ENCODE measurements at places on chromosomes 2 and 18.

DNA sequence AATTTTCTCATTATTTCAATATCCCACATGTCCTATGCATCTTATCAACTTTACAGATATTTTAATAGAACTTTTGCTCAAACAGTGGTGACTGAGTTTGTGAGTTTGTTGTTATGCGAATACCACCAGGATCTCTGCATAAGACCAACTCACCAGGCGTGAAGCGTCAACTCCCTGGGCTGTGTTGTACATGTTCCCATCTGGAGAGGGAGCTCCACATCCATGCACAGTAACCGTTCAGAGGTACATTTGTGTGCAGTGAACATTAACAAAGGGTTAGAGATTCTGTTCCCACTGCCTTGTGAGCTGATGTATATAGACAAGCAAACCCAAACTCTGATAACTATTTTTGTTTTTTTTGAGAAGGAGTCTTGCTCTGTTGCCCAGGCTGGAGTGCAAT, 188.7 kb downstream of the MYT1L start:
- DNase-seq, result no peak

GRCh38 chr18:12659904-12660605, 2.1 kb upstream of the SPIRE1 start:
- peak; percentile 3 for DNase-seq

DNA sequence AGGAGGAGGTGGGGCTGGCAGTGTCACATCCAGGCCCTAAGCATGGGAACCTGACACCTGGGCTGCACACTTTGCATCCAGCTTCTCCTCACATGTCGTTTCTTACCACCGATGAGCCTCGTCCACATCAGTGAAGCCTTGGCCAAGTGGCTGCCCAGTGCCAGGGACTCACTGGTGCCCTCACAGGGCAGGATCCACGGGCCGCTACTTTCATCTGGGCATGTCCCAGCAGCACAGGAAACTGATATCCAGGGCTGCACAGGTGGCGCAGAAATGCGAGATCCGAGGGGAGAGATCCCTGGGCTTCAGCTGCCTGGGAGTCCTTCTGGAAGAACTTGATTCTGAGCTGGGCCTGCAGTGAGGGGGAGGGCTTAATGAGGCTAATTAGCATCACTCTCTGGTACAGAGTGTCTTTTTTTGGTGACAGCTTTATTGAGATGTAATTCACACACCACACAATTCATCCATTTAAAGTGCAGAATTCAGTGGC, 291.6 kb upstream of the HDAC4 start:
- no peak for DNase-seq

DNA sequence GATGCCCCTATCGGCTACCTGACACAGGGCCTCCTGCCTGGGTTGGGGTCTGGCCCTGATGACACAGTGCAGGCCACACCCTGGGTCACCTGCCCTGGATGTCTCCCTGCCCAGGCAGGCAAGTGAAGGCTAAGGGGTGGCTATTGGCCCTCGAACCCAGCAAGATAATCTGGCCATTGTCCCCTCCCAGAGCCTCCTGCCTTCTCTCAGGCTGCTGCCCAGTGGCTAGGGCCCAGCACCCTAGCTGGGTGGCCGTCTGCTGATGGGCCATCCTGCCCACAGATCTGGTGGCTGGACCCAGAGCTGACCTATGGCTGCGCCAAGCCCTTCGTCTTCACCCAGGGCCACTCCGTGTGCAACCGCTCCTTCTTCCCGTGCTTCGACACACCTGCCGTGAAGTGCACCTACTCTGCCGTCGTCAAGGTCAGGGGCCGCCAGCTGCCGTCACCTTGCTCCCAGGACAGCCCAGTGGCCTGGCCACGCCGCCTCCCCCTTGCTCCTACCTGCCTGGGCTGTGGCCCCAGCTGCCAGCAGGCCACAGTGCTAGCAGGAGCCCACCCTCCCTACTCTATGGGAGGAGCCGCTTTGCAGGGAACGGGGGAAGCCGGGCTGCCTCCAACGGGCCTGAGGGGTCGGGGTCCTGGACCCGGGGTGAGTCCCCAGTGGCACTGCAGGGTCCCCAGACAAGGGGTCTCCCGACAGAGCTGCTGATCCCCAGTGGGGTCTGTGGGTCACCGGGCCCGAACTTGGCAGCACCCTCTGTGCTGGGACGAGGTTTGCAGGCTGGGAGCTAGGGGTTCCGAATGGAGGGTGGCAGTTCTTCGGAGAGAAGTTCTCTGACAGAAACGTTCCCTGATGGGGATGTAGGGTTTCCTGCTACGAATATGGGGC, 4.1 kb downstream of the RNPEPL1 start:
- DNase-seq, result no peak

GRCh38 chr2:221423210-221423804, 148.8 kb downstream of the EPHA4 start:
- DNase-seq, result no peak

DNA sequence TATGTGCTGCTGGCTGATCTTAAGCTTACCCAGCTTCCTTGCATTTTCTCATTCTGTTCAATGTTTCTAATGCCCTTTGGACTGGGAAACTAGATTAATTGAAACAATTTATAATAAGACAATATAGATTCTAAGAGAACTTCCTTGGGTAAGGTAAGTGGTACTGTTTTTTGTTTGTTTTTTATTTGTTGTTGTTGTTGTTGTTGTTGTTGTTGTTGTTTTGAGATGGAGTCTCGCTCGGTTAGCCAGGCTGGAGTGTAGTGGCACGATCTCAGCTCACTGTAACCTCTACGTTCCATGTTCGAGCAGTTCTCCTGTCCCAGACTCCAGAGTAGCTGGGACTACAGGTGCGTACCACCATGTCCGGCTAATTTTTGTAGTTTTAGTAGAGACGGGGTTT, 49.1 kb downstream of the CAB39 start:
- no peak for DNase-seq

DNA sequence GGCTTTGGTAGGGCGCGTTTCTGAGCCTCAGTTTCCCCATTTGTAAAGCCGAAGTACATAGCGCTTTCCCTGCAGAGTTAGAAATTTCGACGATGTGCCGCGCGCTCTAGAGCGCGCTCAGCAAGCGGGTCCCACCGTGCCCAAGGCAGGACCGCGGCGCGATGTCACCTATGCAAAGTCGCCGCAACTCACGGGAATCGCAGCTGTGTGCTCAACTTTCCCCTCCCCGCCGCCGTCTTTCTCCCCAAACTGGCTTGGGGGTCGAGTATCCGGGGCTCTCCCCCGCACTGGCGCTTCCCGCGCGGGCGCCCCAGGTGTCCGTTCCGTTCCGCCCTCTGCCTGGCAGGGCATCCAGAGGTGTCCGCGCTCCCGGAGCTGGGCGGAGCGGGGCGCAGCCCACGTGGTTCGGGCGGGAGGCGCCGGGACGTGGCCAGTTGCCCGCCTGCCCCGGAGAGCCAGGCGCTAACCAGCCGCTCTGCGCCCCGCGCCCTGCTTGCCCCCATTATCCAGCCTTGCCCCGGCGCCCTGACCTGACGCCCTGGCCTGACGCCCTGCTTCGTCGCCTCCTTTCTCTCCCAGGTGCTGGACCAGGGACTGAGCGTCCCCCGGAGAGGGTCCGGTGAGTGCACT, at the start of gene MLPH:
Gene MLPH (plus strand): TSS at position 433 of the 630 bp plus-strand sequence. CDS start 6,176 bp downstream, outside the sequence.
- no peak for DNase-seq
